Amygdala (tissue), 56 donors: ENCODE measurements at places on chromosomes 6 and 20.

- DNase-seq = no peak
Measured at GRCh38 chr6:73348550-73349204, 5.4 kb downstream of the DPPA5 start.

GRCh38 chr6:35209622-35210247, 4.0 kb upstream of the SCUBE3 start:
- no peak for DNase-seq

DNA sequence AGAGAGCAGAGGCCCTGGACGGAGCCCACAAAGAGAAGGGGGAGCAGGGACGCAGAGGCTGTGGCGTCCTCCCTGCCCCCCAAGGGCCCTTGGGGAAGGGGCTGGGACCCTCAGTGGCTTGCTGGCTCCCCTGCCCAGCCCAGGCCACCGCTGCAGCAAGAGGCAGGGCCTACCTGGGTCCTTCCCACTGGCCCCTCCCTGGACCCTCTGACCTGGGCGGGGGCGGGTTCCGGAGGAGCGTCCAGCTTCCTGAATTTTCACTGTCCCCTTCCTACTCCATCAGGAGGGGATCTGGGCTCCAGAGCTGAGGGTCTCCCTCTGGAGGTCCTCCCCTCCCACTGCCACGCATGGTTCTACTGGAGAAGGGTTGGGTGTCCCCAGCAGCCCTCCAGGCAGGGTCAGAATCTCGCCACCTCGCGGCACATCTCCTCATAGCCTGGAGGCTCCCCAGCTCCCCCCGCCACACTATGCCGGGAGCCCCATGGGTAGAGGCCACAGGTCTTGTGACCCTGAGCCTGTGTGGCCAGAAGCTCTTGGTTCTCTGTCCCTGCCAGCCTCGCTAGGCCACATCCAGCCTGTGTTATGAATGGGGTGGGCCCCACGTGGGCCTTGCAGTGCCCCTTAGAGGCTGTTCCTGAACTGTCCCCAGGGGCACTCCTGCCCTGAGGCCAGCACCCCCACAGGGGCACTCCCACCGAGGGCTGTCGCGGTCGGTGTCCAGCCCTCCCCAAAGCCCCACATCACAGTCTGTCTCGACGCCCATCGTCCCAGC, 1.0 kb upstream of the SOX18 start:
- DNase-seq = no peak

DNA sequence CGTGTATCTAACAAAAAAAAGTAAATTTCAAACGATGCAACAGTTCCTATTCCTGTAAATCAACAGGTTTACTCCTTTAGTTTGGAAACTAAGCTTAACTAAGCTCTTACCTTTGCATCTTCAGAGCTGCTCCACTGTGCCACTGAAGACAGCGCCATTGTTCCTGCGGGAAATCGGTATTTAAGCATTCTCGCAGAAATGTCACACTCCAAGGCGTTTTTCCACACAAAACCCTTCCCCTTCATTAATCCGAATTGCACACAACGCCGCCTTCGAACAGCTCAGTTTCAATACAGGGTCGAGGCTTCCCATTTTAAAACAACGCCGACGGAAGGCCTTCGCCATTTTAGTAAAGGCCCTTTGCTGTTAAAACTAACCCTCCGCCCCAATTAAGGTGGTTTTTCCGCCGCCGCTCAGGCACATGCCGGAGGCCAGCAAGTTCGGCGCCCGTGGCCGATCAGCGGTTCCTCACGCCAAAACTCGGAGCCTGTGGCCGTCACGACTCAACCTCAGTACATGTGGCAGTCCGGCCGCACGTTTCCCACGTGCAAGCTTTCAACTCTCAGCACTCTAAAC, 35.4 kb upstream of the SYNCRIP start:
- no peak for DNase-seq

GRCh38 chr6:156917213-156917612, 140.0 kb downstream of the ARID1B start:
- DNase-seq = no peak

GRCh38 chr6:90413867-90414266, 117.2 kb upstream of the BACH2 start:
- DNase-seq = peak; percentile 33

DNA sequence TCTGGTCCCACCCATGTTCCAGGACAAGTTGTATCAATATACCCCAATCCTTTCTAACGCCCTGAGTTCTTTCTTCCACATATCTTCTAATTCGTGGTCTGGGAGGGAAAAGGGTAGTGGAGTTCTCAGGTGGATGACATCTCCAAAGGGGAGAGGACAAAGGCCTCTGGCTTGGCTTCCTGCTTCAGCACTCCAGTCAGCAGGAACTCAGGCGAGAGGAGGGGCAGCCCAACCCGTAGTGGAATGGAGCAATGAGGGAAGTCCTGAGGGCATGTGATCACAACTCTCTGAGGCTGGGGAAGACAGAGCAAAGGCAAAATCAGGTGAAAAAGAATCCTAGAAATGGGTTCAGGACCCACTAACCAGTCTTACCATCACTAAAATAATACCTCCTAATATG, 9.6 kb upstream of the NRM start:
- no peak for DNase-seq

GRCh38 chr6:132404736-132405135, 3.5 kb upstream of the MOXD1 start:
- DNase-seq = no peak

- no peak for DNase-seq
Measured at GRCh38 chr20:43032459-43032858, 157.2 kb downstream of the PTPRT start.

DNA sequence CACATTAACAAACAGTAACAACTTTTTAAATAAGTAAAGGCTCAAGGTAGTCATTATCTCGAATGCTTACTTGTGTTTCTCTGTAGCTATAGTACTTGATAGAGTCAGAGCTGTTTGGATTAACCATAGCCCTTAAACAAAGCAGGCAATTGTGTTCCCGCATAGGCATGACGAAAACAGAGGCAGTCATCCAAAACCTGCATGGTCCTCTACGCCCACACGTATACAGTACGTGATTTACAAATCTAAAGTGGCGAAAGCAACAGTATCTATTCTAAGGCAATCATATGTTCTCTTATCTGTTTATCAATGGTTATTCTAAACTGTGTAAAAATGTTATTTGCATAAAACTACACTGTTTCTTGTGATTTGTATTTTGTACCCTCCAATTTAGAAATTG, 31.8 kb downstream of the HFE start:
- no peak for DNase-seq

GRCh38 chr6:43184268-43184985, 2.4 kb downstream of the CUL9 start:
- DNase-seq = no peak

DNA sequence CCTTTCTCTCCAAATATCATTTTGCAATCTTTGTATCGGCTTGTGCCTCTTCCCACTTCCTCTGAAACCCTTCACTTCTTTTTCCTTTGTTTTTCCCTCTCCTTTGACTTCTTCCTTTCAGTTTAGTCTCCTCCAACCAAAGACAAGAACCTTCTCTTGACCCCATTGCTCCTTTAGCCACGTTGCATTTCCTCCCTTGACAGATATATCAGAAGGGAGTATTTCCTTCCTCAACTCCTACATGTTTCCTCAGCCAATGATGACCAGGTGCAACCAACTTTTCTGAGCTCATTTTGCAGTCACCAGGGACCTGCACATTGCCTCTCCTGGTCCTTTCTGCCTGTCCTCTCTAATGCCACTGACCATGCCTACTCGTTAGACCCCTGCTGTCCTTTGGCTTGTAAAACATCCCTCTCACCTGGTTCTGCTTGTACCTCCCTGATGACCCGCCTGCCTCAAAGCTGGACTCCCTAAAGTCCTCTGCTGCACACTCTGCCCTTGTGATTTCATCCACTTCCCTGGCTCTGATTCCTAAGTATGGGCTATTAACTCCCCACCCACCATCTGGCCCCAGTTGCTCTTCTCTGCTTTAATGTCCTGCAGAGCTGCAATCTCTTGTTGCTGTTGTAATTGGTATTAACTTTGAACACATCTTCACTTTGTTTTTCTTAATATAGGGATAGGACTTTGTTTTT, 27.4 kb downstream of the SLC22A16 start:
- no peak for DNase-seq

GRCh38 chr6:123896869-123897268, 93.2 kb downstream of the NKAIN2 start:
- no peak for DNase-seq

DNA sequence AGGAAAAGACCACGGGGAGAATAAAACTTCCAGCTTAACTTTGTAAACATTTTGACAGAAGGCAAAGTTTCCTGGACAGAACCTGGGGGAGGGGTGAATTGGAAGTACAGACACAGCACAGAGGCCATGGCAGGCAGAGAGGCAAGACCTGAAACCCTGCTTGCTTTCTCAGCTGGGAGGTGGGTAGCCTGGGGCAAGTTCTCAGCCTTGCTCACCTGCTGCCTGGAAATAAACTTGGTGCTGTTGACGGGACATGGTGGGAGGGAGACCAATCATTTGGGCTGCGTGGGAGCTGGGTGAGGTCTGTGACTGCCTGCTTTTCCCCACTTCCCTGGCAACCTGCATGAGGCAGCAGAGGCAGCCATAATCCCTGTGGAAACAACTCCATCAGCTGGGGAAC, 221.3 kb downstream of the MOXD1 start:
- DNase-seq = no peak

DNA sequence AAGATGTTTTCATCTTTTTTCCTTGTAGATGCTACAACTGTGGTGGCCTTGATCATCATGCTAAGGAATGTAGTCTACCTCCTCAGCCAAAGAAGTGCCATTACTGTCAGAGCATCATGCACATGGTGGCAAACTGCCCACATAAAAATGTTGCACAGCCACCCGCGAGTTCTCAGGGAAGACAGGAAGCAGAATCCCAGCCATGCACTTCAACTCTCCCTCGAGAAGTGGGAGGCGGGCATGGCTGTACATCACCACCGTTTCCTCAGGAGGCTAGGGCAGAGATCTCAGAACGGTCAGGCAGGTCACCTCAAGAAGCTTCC, 101.5 kb downstream of the POPDC3 start:
- DNase-seq = no peak

DNA sequence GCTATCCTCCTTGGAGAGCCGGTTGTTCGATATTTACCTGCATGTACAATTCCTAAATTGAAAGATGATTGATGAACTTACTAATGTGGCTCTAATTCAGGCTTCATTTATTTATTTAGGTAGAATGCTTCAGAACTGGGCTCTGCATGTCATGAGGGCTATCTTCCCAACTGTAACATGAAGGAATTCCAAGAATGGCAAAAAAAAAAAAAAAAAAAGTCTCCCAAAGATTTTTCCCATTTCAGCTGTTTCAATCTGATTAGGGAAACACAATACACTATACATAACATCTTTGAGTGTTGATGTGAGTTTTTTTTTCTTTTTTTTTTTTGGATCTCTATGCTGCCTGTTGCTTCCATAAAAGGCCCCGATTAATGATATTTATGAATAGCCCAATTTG, 120.1 kb upstream of the SHLD1 start:
- DNase-seq = no peak

DNA sequence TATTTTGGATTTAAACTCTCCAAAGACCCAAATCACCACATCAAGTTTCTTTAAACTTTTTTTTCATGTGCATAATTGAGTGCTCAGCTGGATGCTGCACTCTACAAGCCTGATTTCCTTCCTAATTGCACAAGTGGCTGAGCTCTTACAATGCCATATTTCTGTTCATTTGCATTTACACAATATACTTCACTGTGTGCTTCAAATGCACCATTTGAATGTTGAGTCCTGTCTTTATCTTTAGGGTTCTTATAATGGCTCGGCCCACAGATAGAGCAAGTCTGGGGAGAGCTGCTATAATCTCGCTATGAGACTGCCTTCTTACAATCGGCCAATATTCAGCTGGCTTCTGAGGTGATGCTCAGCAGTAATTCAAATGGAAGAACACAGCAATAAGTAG, 200.6 kb upstream of the MAP3K7 start:
- DNase-seq = no peak

DNA sequence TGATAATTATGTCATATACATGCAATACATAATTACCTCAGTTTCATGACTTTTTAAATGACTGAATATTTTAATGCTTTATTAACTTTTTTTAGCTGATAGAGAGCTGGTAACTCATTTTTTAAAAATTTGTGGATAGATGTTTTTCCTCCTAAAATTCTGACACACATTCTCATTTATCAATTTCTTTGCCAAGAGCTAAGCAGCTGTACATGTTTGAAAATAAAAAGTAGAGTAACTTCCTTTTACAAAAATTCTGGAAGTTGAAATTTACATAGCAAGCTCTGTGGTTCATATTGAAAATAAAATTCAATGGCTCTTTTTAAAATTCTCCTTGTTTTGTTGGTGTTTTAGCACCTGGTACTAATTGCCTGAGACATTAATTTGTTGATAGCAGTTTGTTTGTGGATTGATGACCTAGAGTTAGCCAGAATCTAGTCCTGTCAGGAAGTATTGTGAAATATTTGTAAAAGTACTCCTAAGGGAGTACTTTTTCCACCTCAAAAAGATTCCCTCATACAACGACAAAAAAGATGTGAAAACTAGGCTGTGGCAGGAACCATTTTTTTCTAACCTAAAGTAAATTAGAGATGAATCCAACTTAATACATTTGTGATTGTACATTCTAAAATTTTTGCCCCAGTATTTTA, 621.8 kb downstream of the BCKDHB start:
- DNase-seq = no peak

GRCh38 chr20:37163832-37164554, 15.1 kb upstream of the RPN2 start:
- no peak for DNase-seq

DNA sequence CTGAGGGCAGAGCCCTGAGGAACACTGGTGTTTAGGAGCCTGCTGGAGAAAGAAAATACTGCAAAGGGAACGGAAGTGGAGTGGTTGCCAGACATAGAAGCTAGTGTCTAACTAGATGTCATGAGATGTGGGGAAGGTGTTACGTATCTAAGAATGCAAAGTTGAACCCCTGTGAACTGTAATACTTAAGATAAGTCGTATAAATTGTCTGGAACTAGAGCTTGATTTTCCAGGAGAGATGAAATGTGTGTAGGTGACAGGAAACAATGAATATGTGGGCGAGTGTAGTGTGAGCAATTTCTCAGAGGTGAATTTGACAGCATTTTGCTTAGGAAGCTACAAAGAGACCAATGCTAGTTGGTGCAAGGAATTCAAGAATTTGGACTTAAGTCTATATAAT, 27.9 kb downstream of the ESR1 start:
- no peak for DNase-seq

GRCh38 chr6:167574431-167575151, 249.7 kb downstream of the TTLL2 start:
- no peak for DNase-seq
